ENCODE measurements at places on chromosomes 5 and 9.

GRCh38 chr5:171575386-171575785 is 155.9 kb downstream of the FGF18 start:
- H3K36me3 ChIP-seq: no peaks in the 10 kb centered on the region
- H3K4me3 ChIP-seq: no peak overlapping the region
- H3K27ac ChIP-seq: no peak overlapping the region

DNA sequence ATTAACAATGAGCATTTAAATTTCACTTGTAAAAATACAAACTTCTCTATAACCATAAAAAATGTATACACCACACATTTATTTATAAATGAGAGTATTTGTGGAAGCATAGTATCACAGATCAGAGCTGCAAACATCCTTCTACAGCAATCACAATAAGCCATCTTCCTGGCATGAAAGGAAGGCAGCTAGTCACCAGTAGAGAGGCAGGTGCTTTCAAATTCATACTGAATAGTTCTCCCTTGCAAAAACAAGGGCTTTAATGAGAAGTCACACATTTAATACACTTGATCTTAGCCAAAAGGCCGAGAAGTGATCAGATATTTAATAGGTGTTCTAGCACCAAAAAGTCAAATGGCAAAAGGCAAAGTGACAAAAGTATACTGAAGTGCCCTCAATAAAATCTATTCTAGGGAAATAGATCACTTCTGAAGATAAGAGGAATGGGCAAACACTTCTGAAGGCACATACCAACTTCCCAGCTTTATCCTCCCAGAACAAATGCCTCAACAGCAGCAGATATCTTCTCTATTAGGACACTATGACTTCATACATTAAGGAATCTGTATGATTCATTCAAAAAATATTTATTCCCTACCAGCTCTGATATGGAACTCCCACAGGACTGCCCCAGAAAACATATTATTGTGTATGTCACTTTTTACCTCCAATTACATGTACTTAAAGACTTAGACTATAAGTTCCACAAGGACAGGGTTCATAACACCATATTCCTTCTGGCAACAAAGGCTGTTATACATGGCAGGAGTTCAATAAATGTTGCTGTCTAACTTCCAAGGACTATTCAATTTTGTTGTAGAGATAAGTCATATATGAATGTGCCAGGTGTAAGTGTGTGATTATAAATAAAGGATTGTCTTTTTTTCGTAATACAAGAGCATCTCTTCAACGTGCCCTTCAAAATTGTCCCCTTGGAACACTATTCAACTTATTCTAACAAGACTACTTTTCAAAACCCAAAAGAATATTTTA is 31.7 kb downstream of the MAPKAP1 start:
- no peak overlapping the region for H3K27ac ChIP-seq
- no peak for DNase-seq
- H3K4me3 ChIP-seq: no peak overlapping the region

- H3K4me3 ChIP-seq: no peak overlapping the region
- H3K27ac ChIP-seq: no peak overlapping the region
- no peaks in the 10 kb centered on the region for H3K27me3 ChIP-seq
- no peaks in the 10 kb centered on the region for H3K4me1 ChIP-seq
- H3K36me3 ChIP-seq: no peaks in the 10 kb centered on the region
Measured at GRCh38 chr5:100772006-100772405, 131.1 kb downstream of the ST8SIA4 start.

DNA sequence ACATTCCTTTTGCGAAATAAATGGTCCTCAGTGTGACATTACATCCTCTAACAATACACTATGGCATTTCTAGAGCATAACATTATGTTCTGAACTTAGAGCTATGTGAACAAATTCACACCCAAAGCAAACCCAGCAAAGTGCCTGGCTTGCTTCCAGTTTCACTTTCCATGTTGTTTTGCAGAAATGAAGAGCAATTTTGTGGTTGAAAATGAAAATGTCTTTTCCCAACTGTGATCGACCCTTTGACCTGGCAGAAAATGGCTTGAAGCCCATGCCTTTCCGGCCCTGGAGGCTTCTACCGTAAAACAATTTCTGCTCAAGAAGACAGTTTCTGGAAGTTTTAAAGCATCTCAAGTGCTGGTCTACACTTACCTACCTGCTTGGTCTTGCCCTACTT is 344.7 kb upstream of the RGMB start:
- H3K27ac ChIP-seq: no peak overlapping the region
- no peaks in the 10 kb centered on the region for H3K27me3 ChIP-seq
- H3K4me3 ChIP-seq: no peak overlapping the region
- DNase-seq: no peak
- H3K36me3 ChIP-seq: no peaks in the 10 kb centered on the region

DNA sequence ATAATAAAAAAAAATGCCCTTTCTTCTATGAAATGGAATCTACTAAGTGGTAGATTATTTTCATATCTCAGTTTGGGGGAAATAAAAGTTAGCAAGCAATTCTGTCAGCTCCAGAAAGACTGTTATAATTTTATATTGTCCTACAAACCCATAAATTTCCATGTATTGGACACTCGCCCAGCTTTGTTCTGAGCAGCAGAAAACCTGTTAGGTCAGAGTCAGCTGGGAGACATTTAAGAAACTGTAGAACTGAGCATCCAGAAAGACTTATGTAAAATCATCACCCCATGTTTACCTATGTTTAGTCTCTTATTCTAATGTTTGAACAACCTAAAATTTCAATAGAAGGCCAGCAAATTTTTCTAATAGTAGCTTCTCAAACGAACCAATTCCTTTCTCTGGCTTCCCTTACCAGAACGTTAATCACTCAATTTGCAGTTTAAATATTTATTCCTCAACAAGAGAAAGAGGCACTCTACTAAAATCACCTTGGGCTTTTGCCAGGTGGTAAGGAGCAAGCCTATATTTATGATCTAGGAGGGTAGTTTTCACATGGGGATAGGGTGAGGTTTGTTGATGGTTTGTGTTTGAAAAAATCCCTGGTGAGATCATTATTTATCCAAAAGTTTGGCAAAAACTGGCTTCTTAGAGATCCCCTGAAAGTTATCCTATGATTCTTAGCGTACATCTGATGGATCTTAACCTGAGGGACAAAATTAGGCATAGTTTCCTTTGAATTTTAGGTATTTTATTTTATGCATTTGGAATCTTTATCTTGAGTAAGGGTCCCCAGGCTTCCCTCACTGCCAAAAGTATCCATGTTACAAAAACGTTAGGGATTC is 34.4 kb downstream of the MACROH2A1 start:
- H3K4me3 ChIP-seq: no peak overlapping the region
- peaks cover 12% of the 10 kb centered on the region for H3K36me3 ChIP-seq
- no peaks in the 10 kb centered on the region for H3K4me1 ChIP-seq
- DNase-seq: no peak

DNA sequence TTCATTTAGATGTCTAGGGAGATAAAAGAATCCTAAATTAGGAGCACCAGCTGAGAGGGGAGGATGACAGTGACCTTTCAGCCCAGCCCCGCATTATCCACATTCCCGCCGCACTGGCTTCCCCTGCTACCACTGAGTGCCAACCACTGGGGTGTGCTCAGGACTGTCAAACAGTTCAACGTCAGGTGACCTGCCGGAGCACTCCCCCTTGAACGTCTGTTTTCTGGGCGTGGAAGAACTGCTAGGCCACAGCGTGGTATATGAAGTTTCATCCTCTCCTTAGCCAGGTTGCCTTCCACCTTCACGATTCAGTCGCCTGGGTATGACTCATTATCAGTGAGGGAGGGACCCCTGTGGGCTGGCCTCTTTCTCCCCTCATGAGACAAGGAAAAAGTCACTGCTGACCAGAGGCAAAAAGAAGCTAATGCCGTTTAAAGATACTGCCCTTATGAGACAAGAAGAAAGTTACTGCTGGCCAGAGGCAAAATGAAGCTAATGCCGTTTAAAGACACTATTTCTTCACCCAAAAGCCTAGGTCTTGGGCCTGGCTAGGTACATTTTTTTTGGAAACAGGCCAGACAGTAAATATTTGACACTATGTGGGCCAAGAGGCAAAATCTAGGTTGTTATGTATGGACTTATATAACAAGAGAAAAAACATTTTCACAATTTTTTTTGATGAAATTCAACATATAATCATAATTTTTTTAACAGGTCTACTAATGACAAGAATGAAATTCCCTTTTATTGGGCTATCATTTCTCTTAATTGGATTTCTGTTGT is 4.6 kb downstream of the NMRK1 start:
- H3K27ac ChIP-seq: peak overlapping the region; percentile 100
- H3K4me1 ChIP-seq: peaks cover 20% of the 10 kb centered on the region
- H3K36me3 ChIP-seq: no peaks in the 10 kb centered on the region
- no peak overlapping the region for H3K4me3 ChIP-seq
- DNase-seq: no peak
- H3K27me3 ChIP-seq: no peaks in the 10 kb centered on the region

GRCh38 chr5:168251259-168251658 is 40.2 kb upstream of the WWC1 start:
- H3K4me1 ChIP-seq: no peaks in the 10 kb centered on the region
- no peaks in the 10 kb centered on the region for H3K27me3 ChIP-seq
- no peak for DNase-seq
- no peak overlapping the region for H3K27ac ChIP-seq
- H3K4me3 ChIP-seq: no peak overlapping the region
- peaks cover 11% of the 10 kb centered on the region for H3K36me3 ChIP-seq

DNA sequence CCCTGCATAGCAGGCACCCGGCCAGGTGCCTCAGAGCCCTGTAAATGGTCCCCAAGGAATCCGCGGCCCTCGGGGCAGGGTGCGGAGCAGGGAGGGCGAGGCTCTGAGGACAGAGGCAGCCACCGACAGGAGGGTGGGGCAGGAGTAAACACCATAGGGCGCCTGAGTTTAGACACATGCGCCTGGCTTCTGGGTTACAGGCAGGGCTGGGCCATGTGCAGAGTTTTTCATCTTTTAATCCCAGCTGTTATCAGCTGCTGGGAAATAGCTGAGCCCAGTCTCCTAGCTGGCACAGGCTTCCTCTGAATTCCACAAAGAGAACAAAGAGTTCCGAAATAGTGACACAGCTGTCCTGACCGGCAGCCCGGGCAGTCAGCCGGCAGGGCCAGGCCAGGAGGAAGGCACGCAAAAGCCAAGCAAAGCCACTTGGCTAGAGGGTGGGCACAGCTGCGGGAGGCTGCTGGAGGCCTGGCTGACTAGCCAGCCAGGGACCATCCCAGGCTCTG is 98.9 kb upstream of the PHYKPL start:
- H3K27ac ChIP-seq: peak overlapping the region; percentile 45
- H3K27me3 ChIP-seq: peaks cover 55% of the 10 kb centered on the region
- H3K4me1 ChIP-seq: peaks cover 21% of the 10 kb centered on the region
- DNase-seq: no peak
- no peak overlapping the region for H3K4me3 ChIP-seq

DNA sequence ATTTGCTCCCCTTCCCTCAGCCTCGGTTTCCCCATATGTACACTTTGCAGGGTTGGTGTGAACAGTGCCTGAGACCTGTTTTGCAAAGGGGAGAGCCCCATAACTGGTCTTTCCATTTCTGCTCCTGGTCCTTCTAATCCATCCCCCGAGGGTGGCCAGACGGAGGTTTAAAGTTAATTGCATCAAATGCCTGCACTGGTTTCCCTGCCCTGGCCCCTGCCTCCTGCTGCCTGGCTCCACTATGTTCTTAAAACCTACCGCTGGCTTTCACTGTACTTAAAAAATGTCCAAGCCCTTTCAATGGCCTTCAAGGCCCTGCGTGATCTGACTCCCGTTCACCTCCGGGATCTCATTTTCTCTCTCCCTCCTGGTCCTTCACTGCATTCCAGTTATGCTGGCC is 183.0 kb downstream of the RGS3 start:
- DNase-seq: no peak
- no peaks in the 10 kb centered on the region for H3K4me1 ChIP-seq
- no peak overlapping the region for H3K27ac ChIP-seq
- H3K27me3 ChIP-seq: peaks cover 10% of the 10 kb centered on the region
- H3K36me3 ChIP-seq: no peaks in the 10 kb centered on the region
- no peak overlapping the region for H3K4me3 ChIP-seq

- peaks cover 22% of the 10 kb centered on the region for H3K36me3 ChIP-seq
- H3K27me3 ChIP-seq: no peaks in the 10 kb centered on the region
- H3K27ac ChIP-seq: peak overlapping the region; percentile 85
- DNase-seq: no peak
- no peak overlapping the region for H3K4me3 ChIP-seq
Measured at GRCh38 chr9:92607773-92608172, 62.2 kb downstream of the IPPK start.

- H3K27me3 ChIP-seq: no peaks in the 10 kb centered on the region
- H3K36me3 ChIP-seq: no peaks in the 10 kb centered on the region
- H3K27ac ChIP-seq: no peak overlapping the region
- DNase-seq: no peak
Measured at GRCh38 chr9:7097785-7098752, 340.3 kb downstream of the KDM4C start.

- H3K27ac ChIP-seq: no peak overlapping the region
- no peak for DNase-seq
- H3K4me3 ChIP-seq: no peak overlapping the region
- peaks cover 6% of the 10 kb centered on the region for H3K4me1 ChIP-seq
- H3K36me3 ChIP-seq: no peaks in the 10 kb centered on the region
Measured at GRCh38 chr5:58357799-58358500, 101.9 kb downstream of the PLK2 start.

DNA sequence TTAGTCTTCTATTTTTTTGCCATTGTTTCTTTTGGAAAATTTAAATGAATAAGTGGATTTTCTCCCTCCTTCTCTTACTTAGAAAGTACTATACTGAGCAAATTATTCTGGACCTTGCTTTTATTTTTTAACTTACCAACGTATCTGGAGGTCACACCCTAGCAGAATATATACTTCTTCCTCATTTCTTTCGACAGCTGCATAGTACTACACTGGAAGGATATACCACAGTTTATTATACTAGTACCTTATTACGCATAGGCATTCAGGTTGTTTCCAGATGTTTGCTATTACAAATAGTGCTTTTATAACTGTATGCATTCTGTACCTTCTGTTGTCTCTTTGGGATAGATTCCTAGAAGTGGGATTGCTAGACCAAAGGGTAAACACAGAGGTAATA is 16.7 kb downstream of the RC3H2 start:
- peaks cover 19% of the 10 kb centered on the region for H3K36me3 ChIP-seq
- no peak overlapping the region for H3K27ac ChIP-seq
- no peak overlapping the region for H3K4me3 ChIP-seq
- no peak for DNase-seq

DNA sequence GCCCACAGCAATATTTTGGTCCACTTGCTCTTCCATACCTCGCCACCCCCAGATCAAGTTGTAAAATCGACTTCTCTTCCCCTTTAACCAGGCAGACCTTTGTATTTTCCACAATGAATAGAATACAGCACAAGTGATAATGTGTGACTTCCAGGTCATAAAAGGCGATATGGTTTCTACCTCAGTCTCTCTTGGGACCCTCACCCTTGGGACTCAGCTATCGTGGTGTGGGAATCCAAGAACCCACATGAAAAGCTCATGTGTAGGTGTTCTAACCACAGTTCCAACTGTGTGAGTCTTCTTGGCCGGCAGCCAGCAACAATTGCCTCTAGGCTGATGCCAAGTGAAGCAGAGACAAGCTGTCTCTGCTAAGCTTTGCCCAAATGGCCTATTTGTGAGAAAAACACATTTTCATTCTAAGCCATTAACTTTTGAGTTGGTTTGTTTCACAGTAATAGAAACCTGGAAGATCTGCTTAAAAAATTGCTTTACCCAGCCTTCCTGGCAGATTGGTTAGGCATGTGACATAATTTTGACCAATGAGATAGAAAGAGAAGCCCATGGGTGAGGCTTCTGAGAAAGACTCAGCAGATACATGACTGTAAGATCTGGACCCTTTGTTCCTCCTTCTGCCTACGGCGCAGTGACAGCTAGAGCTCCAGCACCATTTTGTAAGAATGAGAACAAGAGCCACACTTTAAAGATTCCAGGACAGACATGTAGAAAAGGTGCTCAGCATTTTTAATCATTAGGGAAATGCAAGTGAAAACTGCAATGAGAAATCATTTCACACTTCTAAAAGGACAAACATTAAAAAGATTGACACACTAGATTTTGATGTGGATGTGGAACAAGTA is 18.3 kb upstream of the MLLT3 start:
- no peaks in the 10 kb centered on the region for H3K36me3 ChIP-seq
- H3K4me1 ChIP-seq: peaks cover 7% of the 10 kb centered on the region
- H3K27me3 ChIP-seq: no peaks in the 10 kb centered on the region
- no peak overlapping the region for H3K4me3 ChIP-seq
- H3K27ac ChIP-seq: no peak overlapping the region

Measured in esophagus squamous epithelium (tissue), 5 donors.